NCI-H187 treated with DMSO at 0.1 percent for 48 hours (cell line): ENCODE measurements at places on chromosomes 16 and 17.

- no peak for DNase-seq
Observed at GRCh38 chr17:45874151-45874550, 20.2 kb upstream of the MAPT start.

- no peak for DNase-seq
Observed at GRCh38 chr17:40134184-40134583, 6.2 kb upstream of the CASC3 start.

- no peak for DNase-seq
Observed at GRCh38 chr17:31690151-31690551, 168.9 kb downstream of the COPRS start.

DNA sequence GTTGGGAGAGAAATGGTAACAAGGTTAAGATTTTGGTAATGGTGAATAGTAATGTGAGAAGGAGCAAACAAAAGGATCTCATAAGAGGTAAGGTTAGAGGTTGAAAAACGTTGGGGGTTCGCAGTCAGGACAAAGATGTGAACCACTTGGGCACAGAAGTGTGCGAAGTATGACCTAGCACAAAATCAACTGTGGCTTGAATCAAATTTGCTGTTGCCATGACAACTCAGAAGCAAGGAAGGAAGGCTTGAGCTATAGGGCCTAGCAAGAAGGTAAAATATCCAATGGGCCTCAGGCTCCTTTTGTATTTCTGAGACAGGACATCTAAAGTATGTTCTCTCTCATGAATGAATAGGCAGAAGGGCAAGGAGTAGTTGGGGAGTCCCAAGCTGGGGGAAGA, 24.5 kb upstream of the TEKT1 start:
- DNase-seq, result no peak

GRCh38 chr17:21200590-21201297, 13.2 kb downstream of the TMEM11 start:
- DNase-seq, result no peak

- no peak for DNase-seq
Observed at GRCh38 chr17:4850246-4850645, 17.1 kb downstream of the MINK1 start.

DNA sequence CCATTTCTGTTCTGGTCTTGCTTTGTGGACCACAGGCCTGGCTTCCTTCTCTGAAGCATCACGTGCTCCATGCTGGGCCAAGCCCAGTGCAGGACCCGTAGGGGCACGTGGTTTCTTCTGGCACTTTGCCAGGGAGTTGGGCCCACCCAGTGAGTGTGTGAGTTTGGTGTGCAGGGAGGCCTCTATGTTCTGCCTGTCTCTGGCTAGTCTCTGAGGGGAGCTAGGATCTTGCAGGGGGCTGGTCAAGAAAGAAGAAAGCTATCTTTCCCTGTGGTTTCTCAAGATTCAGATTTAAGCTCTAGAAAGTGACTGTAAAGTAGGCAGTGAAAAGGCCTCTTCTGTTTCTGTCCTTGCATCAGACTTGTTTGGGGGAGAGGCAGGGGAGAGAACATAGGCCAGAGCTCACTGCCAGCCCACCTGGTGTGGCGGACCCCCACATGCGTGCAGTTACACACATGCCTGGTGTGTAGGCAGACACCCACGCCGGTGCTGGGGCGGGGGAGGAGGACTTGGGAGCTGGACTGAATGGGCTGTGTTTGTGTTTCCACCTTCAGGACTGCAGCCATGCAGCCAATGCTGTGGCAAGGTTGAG, 11.8 kb downstream of the LASP1 start:
- DNase-seq, result no peak

DNA sequence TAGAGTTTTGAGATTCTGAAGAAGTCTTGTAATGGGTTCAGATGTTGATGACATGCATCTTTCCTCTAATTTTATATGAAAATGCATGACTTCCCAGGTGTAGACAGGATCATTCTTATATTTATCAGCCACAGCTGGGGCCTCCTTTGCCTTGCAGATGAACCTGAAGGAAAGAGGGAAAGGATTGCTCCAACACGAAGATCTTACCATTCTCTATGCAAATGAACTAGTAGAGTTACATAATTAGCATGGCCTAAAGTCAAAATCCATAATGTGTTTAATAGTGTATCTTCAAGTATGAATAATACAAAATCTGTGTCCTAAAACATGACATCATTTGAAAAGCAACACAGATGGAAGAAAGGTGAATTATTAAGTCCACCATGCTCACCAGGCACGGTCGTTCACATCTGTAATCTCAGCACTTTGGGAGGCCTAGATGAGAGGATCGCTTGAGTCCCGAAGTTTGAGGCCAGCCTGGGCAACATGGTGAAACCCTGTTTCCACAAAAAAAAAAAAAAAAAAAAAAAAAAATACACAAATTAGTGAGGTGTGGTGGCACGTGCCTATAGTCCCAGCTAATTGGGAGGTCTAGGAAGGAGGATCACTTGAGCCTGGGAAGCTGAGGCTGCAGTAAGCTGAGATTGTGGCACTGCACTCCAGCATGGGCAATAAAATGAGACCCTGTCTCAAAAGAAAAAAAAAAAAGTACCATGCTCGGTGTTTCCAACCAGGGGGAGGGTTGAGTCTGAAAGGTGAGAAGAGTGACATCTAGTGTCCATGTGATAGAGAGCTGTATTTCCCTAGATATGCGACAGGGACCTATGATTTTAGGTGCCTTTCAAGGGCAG, 6.3 kb downstream of the VWA3A start:
- DNase-seq, result no peak

DNA sequence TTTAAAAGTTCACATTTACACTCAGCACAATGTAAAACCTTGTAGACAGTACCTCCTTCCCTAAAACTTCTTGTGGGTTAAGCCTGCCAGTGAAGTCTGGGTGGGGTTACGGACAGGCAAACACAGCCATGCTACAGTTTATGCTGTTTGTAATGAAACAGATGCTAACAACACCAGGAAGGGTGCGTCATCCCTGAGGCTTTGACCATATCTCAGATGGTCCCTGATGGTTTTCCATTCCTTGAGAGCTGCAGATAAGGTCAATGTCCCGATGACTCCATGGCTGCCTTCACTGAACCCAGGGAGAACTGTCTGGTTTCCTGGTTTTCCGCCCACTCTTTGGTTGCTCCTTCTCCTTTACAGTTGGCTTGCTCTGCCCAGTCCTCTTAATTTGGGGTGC, 29.1 kb downstream of the GAS7 start:
- DNase-seq, result no peak

GRCh38 chr17:27596096-27596495, 34.9 kb upstream of the LGALS9 start:
- no peak for DNase-seq

DNA sequence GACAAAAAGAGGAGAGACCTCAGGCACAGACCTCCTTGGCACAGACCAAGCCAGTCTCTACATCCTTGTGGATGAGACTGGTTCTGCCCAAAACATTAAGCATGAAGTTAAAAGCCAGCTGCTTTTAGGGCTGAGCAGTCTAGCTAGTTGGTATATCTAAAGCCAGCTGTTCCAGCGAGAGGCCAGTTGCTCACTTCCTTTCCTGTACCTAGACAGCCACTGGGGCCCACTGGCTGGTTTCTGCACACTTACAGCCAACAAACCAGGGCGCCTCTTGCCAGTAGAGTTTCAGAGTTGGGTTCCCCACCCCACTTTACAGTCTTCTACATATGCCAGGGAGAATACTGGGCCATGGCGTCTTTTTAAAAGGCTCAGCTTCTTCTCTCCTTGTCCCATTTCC, 242.4 kb downstream of the ZFHX3 start:
- DNase-seq, result no peak

DNA sequence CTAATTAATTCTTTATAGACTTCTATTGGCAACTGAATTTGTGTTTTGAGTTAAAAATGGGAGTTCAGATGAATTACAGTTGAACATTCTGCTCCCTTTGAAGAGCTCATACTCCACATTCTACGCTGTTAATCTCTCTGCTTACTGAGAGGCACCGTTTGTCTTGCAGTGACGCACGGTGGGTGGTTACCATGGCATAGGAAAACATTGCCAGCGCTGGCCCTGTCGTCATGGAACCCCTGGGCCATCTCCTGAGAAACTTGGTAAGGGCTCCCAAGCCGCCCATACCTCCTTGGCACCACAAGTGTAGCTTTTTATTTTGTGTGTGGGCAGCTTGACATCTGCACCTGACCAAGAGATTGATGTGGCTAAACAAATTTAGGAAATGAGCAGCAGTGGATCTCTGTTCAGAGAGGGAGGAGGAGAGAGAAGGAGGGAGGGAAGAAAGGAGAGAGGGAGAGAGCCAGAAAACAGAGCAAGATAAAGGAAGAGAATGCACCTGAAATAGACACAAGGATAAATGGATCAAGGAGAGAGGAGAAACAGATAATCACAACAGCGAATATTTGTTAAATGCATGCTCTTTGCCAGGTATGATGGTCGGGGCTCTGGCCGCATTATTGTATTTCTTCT, 398.5 kb downstream of the HAPSTR1 start:
- no peak for DNase-seq

- DNase-seq, result no peak
Observed at GRCh38 chr16:64132190-64132589, 989.7 kb downstream of the CDH11 start.

DNA sequence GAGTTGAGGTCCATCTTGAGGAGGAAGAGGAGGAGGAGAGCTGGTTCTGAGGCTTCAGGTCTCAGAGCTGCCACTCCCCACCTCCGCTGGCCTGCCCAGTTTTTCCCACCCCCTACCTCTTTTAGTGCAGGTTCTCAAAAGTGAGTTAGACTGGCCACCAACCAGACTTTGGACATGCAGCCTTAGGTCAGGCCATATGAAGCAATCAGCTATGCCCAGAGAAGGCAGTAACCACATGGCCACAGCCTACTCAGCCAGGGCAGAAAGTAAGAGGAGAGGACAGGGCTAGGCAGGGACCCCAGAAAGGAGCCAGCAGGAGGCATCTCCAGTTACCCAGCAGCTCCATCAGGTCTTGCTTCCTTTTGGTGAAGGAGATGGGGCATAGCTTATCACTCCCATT, 9.0 kb downstream of the MYO15A start:
- no peak for DNase-seq

DNA sequence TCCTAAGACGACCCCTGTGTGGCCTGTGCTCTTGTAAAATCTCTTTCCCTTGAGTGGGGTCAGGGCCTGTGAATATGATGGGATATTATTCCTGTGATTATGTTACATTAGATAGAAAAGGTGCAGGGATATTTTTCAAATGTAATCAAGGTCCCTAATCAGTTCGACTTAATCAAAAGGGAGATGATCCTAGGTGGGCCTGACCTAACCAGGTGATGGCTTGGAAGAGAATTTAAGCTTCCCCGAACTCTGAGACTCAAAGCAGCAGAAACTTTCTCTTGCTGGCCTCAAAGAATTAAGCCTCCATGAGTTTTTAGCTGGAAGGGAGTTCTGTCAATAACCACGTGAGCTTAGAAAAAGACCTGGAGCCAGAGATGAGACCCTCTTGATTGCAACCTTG, 124.7 kb downstream of the MAF start:
- no peak for DNase-seq

DNA sequence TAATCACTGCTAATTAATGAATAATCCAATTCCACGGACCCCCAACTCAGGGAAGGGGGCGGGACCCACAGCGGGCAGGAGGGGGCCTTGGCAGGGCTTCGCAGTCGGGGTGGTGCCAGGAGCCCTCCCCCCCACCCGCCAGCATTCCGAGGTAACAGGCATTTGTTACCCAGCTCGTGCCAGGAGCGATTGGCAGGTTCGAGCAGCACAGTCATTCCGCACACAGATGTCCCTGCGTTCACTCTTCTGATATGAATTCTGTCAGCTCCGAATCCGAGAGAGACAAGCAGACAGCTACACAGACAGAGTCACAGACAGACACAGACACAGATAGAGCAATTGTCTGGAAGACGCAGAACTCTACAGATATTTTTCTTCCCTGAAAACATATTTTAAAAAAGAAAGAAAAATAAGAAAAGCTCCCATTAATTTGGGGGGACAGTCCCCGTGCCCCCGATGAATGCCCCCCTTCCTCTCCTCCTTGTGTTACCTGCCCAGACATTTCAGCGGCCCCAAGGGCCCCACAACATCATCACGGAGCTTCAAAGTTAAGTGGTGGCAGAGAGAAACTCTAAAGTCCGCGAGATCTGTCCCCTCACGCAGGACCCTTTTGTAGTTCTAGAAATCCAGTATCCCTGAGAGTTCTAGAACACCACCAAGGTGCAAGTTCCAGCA, 10.2 kb downstream of the NEUROD2 start:
- no peak for DNase-seq

- no peak for DNase-seq
Observed at GRCh38 chr17:40290629-40291280, 3.1 kb downstream of the CDC6 start.

- no peak for DNase-seq
Observed at GRCh38 chr17:18315562-18315922, 449 bp downstream of the SMCR8 start.

DNA sequence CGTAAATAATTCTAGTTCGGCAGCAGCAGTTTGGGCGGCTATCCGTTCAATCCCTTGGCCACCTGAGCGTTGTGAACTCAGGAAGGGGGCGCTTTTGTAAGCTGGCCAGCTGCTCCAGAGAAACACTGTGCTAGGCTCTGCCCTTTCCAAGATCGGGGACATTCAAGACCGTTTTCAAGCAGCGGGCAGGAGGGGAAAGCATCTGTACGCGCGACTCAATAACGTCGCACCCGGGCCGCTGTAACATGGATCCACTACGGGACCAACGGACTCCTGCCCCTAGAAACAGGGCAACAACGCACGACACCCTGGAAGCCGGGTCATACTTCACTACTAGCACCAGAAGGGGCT, 463 bp downstream of the TOP2A start:
- DNase-seq, result no peak

GRCh38 chr17:20095336-20096080, 86.3 kb downstream of the SPECC1 start:
- DNase-seq, result no peak

DNA sequence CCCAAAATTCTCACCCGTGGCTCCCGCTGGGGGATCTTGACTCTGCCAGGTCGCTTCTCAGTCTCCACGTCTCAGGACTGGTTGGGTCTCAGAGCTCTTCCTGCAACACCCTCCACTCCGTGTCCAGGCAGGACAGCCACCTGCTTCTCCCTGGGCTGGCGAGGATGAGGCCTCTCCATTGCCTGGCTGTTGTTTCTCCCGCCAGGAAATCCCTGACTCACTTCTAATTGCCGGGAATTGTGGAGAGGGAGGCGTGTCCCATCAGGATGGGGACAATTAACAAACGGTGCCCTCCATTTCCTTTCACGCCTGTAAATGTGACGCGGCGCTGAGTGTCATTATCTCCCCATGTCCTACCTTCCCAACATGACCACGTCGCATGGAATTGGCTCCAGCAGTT, 204.5 kb downstream of the RBFOX3 start:
- no peak for DNase-seq

GRCh38 chr17:80596760-80597608, 52.3 kb downstream of the RPTOR start:
- no peak for DNase-seq
